NCI-H2081 (cell line): ENCODE measurements at places on chromosomes 1 and 21.
A peak's percentile ranks its signal among the peaks of the same experiment; 100 is the strongest.

GRCh38 chr1:203186446-203187303 is at the start of gene CHI3L1:
TSS of gene CHI3L1 (minus strand) at chr1:203186704. CDS start at chr1:203186623, 81 bp downstream.
- DNase-seq, result no peak

DNA sequence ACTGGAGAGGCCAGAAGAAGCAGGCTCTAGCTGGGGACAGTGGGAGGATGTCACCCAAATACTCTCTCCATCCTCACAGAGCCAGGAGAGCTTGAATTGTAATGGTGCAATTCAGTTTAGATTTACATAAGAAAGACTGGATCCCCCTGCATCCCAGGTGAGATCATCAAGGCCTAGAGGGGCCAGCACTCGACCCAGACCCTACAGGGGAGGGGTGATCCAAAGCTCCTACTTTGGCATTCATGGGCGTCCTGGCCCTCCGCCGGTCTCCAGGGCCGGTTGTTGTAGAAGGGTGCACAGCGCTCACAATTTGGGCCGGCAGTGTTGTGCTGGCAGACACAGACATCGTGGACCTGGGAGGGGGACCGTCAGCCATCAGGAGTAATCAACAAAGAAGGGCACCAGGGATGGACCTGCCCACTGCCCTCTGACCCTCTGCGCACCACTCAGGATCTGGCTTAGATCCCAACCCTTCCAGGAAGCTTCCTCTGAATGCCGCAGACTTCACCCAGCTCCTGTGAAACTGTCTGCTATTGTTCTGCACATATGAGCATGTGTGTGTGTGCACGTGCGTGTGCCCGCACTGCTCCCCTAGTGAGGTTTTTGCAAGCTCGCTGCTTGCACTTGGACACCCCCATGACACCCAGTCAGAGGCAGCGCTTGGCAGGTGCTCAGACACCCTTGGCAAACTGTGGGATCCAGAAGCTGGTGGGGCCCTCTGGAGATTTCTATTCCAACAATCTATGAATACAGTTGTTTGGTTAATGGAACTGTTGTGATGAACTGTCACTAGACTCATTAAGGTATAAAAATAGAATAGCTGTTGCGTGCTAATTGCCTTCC is 21.6 kb downstream of the LAMB3 start:
- no peak for DNase-seq

DNA sequence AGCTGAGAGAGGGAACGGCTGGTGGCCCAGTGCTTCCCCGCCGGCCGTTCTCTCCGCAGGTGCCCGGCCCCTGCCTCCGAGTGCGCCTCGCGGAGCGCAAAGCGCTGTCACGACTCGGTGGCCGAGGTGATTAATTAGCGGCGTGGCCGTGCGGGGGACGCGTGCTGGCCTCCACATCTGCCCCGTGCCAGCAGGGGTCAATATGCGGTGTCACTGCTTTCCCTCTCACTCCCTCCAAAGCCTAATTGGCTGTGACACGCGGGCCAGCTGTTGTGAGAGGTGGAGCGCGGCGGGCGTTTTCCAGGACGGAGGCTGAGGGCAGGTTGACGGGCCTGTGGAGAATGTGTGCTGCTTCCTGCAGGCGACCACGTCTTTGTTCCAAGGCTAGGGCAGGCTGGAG is 239.0 kb downstream of the LMX1A start:
- DNase-seq, result no peak

DNA sequence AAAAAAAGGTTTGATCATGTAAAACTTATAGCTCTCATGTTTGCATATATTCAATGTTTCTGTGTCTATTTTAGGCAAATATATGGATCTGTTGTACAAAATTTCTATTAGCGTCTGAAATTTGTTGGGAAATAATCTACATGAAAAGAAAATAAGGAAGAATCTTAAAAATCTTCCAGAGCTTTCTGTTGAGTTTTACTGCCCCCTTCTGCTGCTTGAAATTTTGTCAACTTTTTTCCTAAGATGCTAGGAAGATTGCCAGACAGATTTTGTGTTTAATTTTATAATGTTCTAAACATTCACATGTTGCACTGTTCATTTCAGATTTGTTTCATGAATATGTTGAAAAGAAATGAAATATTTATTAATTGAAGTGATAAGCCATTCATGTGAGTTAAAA is 2.5 kb upstream of the PTGS2 start:
- DNase-seq, result no peak

DNA sequence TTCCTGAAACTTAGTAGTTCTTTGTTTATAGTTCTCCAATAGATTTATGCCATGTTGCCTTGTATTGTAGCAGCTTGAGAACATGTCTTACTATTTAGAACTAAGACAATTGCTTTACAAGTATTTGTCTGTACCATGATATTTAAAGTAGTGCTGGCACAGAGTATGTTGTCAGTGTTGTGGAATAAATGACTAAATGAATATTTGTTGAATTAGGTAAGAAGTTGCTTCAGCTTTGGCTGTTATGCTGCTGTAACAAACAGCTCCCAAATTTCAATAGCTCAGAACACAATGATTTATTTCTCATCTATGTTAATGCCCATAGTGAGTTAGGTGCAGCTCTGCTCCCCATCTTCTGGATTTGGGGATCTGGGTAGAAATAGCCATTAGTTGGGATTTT is 90.2 kb upstream of the VCAM1 start:
- DNase-seq, result no peak

- no peak for DNase-seq
These were observed 76.5 kb upstream of the DESI2 start for GRCh38 chr1:244576259-244576892.

- no peak for DNase-seq
These were observed 7.8 kb upstream of the NUDT17 start for GRCh38 chr1:145837656-145838055.

GRCh38 chr21:45405271-45405818 is 380 bp downstream of the COL18A1 start:
- DNase-seq, result no peak

- DNase-seq, result peak; percentile 17
These were observed 11.2 kb upstream of the HJV start for GRCh38 chr1:146032631-146033219.

DNA sequence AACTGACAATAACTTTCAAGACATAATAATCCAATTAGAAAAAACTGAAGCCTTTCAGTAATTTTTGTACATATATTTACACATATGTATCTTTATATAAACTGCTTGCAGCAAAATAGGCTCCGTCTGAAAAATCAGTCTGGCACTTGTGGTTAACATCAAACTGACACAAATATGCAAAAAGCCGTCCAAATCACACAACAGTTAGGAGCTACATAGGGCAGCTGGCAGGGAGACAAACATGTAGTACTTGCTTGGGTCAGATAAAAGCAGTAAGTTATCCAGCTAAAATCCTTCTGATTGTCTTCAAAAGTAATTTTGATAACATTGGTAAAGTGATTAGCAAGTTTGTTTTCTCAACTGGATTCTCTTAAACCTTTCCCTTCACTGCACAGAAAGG is 14.7 kb upstream of the GUCA2A start:
- no peak for DNase-seq

GRCh38 chr1:36492491-36492890 is 9.8 kb upstream of the CSF3R start:
- no peak for DNase-seq

GRCh38 chr1:59007820-59008598 is 224.2 kb upstream of the JUN start:
- DNase-seq, result no peak

DNA sequence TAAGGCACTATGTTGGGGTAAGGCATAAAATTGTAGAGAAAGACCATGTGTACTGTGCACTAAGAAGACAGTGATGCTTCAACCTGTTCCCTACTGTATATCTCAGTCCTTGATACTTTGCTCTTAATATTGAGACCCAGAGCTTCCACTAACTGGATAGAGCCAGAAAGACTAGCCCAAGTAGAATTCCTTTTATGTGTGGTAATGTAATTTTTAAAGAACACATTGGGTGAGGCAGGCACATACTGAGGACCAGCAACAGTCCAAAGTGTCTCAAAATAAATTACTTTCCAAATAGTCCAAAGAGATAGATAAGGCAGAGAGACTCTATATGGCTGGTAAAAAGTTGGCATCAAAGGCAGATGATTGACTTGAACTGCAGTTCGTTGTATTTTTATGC is 31.4 kb upstream of the MROH9 start:
- DNase-seq, result no peak

- DNase-seq, result no peak
These were observed 121.4 kb downstream of the RNF220 start for GRCh38 chr1:44526295-44527073.

- no peak for DNase-seq
These were observed 14.6 kb downstream of the EFCAB7 start for GRCh38 chr1:63537940-63538339.

DNA sequence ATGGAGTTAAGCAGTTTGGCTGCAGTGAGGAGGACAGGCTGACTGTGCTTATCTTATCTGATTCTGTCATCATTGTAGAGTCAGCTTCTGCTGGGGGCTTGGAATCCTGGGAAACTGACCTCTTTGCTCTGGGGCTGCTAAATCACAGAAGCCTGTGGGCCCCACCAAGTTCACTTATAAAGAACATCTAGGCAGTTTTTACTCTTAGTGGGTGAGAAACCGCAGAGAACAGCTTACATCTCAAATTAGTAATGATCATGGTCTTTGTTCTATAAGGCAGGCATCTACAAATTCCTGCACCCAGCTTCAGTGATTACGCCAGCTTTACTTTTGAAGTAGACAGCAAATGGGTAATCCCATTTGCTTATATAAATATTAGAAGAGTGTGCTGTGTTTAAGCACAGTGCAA is 75.7 kb downstream of the ZC3H11B start:
- DNase-seq, result no peak

DNA sequence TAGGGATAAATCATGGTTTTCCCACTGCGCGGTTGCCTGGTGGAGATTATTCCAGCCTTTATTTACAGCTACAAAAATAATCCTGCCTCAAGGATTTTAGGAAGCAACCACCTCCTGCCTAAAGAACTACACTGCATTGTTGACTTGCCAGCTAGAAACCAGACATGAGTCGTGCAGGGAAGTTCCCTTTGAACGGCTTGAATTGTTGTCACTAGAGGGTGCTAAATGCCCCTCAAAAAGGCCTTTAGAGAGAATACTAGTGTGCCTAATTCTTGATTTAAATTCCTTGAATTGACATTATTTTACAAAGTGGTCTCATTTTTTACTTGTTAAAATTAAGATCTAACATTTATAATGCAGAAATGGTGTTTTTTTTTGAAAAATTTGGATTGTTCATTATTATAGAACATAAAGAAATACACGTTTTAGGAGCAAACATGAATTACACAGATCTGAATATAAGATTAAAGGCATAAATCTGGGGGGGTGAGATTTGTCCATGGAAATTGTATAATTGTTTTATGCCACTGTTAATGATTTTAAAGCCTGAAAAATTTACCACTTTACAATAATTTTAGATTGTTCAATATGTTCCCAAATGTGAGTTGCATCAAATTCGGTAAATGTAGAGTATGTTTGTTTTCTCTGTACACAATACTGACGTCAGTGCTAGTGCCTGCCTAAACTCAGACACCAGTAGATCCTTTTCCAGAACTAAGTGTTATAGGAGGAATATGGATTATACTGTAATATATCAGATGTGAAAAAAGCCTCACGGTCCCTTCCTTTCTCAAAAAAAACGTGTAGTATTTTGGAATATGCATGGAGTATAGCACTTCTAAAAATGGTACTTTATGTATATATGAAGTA is 7.6 kb upstream of the ERG start:
- peak; percentile 78 for DNase-seq

DNA sequence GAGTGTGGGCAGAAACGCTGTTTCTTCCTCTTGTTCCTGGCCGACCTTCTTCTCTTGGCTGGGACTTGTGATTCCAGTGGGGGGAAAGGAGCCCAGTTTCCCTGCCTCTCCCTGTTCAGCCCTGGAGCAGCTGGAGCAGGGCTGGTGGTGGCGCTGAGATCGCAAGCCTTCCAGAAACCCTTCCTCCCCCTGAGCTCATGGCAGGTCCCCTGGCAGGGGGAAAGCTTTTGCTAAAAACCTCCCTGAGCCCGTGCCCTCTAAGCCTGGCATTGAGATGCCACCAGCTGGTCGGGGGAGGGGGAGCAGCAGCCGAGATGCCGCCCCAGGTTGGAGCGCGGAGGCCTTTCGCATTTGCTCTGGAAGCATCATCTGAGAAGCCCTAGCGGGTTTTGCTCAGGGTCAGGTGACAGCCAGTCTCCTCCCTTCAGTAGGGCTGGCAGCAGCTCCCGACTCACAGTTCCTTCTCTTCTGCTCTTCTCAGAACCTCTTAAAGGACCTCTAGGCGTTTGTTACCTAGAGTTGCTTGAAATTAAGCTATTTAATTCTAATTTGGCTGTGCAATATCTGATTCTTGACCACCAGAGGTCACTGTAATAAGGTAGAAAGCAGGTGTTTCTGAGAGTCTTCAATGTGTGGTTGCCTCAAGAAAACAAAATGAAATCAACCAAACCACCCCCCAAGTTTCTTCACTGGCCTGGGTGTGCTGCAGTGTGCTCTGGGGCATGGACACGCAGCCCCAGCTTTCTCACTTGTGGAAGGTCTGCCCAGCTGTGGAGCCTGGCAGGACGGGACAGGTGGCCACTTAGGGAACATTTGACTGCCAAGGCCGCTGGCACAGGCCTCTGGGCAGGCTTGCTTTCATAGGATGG is 257.3 kb downstream of the CAMTA1 start:
- peak; percentile 24 for DNase-seq

DNA sequence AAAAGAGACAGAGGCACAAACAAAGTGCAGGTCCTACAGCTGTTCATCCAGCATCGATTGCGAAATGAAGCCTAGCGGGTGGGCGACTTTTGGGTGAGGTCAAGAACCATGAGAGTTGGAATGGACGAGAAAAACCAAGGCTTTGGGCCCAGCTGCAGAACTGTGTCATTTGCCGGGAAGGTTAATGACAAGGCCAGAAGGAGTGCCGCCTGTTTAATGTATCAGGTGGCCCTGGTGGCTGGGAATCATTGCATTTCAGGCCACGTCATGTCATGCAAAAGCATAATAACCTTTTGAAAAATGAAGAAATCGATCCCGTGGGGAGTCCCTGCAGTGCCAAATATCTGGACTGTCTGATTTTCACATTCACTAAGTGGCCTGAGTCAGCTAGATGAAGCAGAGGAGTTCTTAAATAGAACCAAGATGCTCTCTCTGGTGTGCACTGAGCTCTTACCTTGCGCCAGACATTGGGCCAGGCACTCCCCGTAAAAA is 8.1 kb upstream of the RCC2 start:
- no peak for DNase-seq
